ENCODE measurements at places on chromosomes 5 and 9.

GRCh38 chr9:100425758-100426157 lies 1.2 kb upstream of the MSANTD3 start:
- no peak for DNase-seq

GRCh38 chr5:7039074-7039473 lies 325.8 kb downstream of the TENT4A start:
- no peak for DNase-seq

DNA sequence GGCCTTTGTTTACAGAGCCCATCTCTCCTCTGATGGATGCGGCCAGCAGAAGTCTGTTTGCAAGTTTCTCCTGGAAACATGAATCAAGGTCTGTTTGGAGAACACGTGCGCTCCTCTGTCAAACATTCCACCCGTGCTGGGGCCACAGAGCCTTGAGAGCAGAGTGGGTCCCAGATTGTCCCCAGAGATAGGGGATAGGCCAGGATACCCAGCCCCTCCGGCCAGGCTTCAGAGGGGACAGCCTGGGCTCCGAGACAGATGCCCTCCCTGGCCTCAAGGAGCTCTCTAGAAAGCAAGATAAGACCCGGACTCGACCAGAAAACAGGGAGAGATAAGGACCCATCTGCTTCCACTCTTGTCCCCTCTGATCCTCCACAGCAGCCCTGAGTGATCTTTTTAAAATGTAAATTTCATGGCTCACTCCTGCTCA lies 40.4 kb upstream of the HAND1 start:
- no peak for DNase-seq

DNA sequence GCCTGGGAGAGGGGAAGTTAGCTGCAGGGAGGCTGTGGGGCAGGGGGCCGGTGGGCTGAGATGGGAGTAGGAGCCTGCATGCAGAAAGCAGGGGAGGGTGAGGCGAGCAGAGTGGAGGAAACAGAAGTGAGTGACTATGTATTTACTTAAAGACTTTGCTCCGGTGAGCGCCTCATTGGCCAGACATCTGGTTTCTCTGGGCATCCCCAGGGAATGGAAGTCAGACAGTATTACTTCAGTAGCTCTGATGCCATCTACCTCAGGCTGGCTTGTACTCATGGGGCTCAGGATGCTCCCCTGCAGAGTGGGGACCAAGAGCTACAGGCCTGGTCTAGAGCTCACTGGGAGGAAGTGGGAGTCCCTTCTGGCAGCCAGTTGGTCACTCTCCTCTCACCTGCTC lies 78.2 kb upstream of the ARAP3 start:
- DNase-seq: no peak

DNA sequence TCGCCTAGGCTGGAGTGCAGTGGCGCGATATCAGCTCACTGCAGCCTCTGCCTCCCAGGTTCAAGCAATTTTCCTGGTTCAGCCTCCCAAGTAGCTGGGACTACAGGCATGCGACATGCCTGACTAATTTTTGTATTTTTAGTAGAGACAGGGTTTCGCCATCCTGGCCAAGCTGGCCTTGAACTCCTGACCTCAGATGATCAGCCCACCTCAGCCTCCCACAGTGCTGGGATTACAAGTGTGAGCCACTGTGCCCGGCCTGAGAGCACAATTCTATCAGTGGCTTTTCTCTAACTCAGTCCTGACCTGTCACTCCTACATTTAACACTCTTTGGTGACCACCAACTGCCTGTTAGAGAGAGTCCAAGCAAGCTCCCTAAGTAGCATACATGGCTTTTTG lies 82.7 kb upstream of the SPOCK1 start:
- DNase-seq: no peak

DNA sequence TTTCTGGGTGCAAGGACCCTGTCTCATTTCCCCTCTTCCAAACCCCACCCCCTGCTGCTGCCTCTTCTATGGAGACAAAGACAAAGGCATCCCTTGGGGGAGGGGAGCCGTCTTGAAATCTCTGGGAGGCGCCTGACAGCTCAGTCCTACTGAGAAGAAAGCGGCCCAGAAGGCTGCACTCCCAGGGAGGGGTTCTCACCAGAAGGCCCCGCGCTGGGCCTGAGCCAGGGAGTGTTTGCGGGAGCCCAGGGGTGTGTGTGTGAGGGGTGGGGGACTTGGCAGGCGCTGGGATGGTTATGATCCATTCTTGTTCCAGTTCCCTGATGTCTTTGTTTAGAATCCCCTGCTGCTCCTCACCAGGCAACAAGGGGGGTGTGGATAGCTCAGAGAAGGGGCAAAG lies 45.7 kb upstream of the ALDH1B1 start:
- no peak for DNase-seq

DNA sequence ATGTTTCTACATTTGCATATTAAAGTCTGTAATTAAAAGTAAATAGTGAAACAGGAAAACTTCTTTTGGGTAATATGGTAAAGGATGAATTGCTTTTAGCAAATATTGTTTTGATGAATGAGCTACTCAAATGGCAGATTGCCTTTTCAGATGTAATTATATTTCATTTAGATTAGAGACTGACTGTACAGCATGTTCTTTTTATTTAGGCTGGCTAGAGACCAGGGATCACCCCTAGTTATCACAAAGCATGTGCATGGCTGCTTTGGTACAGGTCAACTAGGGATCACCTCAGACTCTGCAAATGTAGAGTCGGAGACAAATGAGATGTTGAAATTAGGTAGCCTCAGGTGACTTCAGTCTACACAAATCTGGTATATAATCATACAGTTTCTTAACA lies 214.9 kb upstream of the SEMA6A start:
- DNase-seq: no peak

GRCh38 chr5:79560771-79561524 lies 47.0 kb upstream of the HOMER1 start:
- DNase-seq: peak; percentile 2

DNA sequence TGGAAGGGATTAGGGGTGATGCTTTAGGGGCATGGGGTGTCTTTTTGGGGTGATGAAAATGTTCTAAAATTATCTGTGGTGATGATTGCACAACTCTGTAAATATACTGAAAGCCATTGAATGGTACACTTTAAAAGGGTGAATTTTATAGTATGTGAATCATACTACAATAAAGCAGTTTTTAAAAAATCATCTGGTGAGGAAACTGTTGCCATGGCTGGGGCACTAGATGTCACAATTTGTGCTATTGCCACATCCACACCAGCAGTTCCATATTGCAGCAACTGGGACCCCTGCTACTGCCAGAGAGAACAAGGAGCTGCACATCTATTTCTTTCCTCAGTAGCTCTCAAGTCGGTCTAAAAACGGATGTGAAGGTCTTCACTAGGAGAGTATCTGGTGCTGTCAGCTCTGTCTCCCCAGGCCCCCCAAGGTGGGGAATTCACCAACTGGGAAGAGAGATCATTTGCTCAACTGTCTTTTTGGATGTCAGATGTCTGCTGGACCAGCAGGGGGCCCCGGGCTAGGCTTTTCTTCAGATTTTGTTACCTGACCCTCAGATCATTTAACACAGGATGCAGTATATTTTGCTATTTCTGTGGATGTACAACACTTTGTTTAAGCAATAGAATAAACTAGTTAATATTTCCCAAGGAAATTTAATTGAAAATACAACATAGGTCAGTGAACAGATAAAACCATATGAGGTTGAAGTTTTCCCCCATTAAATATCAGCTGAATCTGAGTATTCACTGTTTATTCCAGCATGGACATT lies 13.2 kb downstream of the CMYA5 start:
- DNase-seq: peak; percentile 24

DNA sequence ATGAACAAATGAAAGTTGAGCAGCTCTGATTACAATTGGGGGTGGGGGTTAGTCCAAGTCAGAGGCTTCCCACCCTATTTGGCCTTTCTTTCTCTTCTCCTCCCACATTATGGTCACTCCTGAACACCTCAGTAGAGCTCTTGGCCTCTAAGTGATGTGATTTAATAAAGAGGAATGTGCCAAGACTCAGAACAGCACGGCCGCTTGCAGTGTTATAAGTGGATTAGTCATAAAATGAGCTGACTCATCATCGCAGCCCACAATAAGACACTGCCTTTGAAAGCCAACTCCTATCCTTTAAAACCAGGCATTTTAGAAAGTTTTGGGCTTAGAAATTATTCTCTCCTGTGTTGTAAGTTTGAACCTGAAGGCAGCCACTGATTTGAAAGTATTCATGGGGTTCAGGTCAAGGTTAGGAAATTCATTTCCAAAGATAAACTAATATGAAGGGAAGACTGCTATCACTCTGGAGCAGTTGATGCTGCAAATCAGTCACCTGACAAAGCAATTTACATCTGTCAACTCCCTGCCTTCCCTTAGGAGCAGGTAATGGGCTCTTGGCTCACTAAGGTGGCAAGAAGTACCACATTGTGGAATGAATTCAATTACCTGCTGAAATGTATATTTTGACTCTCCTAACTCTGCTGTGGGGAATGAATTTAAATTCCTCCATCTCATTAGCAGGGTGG lies 283.6 kb upstream of the NMUR2 start:
- DNase-seq: no peak

GRCh38 chr5:30051976-30052375 lies 1141.5 kb upstream of the CDH6 start:
- DNase-seq: no peak

GRCh38 chr5:87195104-87195591 lies 72.5 kb upstream of the RASA1 start:
- DNase-seq: no peak

DNA sequence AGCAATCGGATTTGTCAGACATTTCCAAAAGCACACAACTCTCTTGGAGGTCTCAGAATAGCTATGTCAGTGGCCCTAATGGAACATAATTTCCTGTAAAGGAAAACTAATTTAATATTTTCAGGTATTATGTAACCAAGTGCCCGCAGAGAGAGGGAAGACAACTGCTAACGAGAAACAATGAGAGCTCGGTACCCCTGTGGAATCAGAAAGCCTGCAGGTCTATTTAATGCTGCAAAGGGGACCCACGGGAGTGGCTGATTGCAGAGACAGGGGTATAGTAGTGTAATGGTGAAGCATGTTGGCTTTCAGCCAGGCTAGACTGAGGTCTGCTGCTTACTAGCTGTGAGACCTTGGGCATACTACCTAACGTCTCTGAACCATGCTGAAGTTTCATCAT lies 508.1 kb upstream of the BRINP1 start:
- DNase-seq: no peak

DNA sequence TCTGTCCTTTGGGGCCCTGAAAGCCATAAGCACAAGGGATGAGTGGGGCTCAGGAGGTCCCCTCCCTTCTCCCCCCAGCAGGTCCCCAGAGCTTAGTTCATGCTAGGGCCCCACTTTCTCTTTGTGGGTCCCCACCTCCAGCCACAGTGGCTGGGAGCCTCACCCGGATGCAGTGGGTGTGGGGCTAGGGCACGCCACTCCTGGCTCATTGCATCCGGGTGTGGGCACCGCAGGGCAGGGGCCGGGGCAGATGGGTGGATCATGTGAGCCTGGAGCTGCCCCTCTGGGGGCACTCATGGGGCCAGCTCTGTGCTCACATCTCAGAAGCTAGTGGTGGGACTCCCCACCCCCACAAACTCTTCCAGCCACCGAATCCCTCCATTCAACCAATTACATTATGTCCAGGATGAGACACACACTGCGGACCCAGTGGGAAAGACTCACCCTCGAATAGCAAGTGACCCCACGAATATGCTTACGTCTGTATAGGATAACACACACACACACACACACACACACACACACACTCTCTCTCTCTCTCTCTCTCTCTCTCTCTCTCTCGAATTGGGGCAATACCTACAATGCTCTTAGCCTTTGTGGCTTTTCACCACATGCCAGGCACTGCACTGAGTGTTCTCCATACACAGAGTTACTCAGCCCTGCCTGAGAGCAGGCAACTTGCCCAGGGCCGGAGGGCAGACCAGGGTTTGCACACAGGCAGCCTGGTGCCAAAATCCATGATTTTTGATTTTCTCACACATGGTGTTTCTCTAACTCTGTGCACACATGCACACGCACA lies 16.8 kb upstream of the PHYKPL start:
- DNase-seq: peak; percentile 66

DNA sequence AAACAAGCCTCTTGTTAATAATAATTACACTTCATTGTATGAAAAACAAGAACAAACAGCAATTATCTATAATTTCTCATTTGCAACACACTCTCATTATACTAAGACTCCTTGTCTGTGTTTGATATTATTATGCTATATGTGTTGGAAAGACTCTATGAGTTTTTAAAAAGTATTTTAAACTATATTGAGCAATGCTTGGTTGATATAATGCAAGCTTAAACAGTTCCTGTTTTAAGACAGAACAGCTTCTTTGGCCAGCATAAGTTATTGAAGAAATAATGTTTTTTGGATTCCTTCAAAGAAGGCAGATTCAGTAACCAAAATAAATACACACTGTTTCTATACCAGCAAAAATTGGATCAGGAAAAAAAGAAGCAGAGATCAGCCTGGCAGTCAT lies 871.4 kb downstream of the MAT2B start:
- DNase-seq: no peak

GRCh38 chr5:33408816-33409215 lies 31.9 kb upstream of the TARS1 start:
- no peak for DNase-seq

- DNase-seq: no peak
These were observed 21.8 kb upstream of the CPEB4 start for GRCh38 chr5:173866243-173866857.

- DNase-seq: no peak
These were observed at the start of gene CAPSL for GRCh38 chr5:35938568-35939227. CAPSL (minus strand) TSS chr5:35938622; CDS start chr5:35921120, 17,502 bp downstream.

GRCh38 chr5:126104951-126105350 lies 318.3 kb upstream of the GRAMD2B start:
- DNase-seq: no peak

GRCh38 chr5:159324102-159324755 lies 6.1 kb downstream of the IL12B start:
- no peak for DNase-seq

DNA sequence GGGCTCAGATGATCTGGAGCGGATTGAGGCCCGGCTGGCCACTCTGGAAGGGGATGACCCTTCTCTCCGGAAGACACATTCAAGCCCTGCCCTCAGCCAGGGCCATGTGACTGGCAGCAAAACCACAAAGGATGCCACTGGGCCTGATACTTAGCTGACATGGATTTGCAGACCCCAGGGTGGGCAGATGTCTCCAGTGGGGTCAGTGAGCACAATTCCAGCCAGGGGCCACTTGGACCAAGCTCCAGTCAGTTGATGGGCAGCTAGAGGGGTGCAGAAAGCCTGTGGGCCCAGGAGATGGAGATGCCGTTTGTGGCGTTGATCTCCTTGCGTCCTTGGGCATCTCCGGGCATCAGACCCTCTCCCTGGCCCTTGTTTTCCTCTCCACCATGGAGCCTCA lies 46.7 kb downstream of the PSD2 start:
- DNase-seq: no peak
